Fibroblast of villous mesenchyme (primary cell): ENCODE measurements at places on chromosomes 2 and 18. TPM values are rescaled to one million over a fixed set of nuclear protein-coding genes. Genes with fewer than 3 reads are reported as not detected.

DNA sequence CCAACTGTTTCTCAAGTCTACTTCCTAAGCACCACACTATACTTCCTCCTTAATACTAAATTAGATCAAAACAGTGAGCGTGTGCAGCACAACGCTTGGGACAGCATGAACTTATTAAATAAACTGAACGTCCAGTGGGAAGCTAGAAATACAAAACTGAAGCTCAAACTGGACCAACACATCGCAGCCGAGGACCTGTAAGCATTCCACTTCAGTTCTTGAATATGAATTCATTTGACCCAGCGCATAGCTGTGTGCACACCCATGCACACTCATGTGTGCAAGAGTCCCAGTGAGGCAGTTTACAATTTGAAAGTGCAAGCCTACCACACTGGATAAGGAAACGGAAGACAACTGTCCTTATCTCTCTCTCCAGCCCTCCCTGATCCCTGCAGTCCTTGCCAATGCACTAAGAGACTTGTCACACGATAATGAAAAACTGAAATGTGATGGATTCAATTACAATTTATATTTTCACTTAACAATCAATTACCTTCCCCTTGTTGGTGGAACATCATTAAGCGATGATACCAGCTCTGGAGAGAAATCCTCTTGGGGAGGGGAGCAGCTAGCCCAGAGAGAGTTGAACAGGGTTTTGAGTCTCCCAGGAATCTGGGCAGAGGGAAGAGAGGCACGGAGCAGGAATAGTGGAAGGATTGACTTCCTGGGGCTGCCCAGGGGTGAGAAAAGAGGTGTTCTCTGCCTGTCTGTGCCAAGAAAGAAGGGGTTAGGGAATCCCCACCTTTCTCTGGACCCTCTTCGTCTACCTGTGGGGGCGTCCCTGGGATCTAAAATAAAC is 186.5 kb upstream of the KLHL29 start:
- DNase-seq = no peak

- no peak for DNase-seq
Observed at GRCh38 chr2:113888641-113889470, 1.0 kb upstream of the ACTR3 start.

DNA sequence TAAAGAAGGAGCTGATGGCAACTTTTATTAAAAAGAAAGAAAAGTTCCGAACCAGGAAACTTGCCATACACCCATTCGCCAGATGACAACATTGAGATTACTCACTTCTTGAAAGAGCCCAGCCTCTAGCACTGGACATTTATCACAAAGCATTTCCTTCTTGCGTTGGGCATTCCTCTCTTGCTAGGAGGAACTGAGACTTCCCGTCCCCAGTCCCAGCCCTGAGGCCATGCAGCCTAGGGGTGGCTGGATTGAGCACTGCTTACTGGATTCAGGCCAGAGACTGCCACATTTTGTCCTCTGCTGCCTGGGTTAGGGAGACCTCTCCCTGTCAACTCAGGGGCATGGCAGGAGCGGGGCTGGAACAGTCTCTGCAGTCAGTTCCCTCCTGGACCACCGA is 80.1 kb downstream of the SDC1 start:
- no peak for DNase-seq

DNA sequence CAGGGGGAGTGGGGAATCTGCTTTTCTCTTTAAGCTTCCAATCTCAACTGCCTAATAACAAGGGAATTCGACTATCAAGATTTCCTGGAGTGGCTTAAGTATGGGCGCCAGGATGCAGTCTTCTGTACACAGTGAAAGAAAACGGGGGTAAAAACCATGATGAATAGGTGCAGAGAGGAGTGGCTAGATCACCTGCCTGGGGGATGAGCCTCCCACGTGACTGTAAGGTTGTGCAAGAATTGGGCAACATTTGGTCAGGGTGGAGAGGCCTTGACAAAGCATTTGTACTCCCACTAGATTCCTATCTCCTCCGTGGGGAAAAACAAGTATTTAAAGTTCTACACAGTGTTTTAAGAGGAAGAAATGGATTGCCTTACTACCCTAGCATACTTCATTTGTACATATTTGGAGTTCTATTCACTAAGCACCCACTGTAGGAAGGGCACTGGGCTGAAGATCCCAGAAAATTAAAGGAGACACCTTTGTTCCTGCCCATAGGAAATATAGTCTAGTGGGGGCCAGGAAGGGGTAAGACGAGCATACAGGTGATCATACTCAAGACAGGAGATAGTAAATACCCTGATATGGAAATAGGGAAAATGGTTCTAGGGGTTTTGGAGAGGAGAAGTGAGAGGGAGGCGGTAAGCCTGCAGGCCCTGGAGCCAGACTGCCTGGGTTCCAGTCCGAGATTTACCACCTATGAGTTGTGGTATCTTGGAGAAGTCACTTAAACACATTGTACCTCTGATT is 29.2 kb downstream of the EPAS1 start:
- DNase-seq = peak; percentile 90

DNA sequence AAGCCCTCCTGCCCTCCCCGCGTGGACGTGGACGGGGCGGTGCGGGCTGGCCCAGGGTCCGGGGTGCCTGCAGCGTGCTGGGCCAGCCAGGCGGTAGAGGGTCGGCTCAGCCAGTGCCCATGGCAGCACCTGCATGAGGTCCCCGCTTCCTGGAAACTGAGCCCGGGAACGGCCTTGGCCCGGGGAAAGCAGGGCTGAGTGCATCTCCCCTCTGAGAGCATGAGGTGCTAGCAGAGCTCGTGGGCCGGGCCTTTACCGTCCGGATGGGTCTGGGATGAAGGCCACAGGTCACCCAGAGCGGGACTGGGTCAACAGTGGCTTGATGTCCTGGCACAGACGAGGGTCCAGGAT is 39.8 kb downstream of the TSHZ1 start:
- no peak for DNase-seq

- no peak for DNase-seq
Observed at GRCh38 chr2:77664491-77664890, 142.3 kb upstream of the LRRTM4 start.

GRCh38 chr2:46315103-46315890 is 18.1 kb downstream of the EPAS1 start:
- peak; percentile 96 for DNase-seq

Gene AKAIN1
- total RNA-seq = not detected in 2 replicates

Gene PAIP2B
- under 0.01 and 0.43 TPM in 2 replicates for total RNA-seq
